LoVo (cell line): ENCODE measurements at places on chromosomes 4 and X.

DNA sequence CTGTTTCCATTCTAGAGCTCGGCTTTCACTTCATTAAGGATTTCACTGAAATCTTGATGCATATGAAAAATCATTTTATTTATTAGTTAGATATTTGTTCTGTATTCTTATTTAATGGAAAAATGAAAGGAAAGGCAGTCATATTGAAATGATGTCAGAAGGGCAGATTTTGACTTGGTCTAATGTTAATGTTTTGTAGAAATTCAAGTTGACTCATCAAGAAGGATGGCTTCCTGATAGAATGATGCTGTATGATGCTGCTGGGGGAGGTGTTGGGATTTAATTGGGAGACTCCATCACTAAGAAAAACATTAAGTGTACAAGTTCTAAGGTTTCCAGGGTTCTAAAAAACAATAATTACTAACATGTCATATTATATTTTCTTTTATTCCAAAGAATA lies 204.8 kb downstream of the PDGFC start:
- no peak for DNase-seq

- DNase-seq = no peak
Observed at GRCh38 chrX:18889346-18890048, 94.4 kb downstream of the PHKA2 start.

GRCh38 chr4:111717921-111718320 lies 427.3 kb upstream of the FAM241A start:
- DNase-seq = no peak

DNA sequence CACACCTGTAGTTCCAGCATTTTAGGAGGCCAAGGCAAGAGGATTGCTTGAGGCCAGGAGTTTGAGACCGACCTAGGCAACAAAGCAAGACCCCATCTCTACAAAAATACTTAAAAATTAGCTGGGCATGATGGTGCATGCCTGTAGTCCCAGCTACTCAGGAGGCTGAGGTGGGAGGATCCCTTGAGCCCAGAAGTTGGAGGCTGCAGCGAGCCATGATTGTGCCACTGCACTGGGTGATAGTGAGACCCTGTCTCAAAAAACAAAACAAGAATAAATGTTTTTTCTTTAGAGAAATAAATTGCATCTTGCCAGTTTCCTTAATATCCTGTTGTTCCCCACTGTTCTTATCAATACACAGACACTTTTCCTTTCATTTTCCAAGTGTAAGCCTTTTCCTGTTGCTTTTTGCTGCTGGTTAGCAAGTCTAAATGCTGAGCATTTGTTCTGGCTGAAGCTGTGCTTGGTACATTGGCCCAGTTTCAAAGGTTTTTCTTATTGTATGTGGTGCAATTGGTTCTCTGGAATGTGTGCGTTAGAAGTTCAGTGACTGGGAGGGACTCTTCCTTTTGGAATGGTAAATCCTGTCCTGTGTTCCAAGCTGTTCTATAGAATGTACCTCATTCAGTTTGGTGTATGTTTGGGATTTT lies 98.2 kb downstream of the AFF1 start:
- DNase-seq = no peak

GRCh38 chr4:76740192-76740591 lies 157.8 kb downstream of the SOWAHB start:
- no peak for DNase-seq

GRCh38 chrX:24341795-24342194 lies 18.6 kb upstream of the SUPT20HL1 start:
- DNase-seq = no peak

GRCh38 chr4:115293093-115293462 lies 179.7 kb upstream of the NDST4 start:
- DNase-seq = no peak

DNA sequence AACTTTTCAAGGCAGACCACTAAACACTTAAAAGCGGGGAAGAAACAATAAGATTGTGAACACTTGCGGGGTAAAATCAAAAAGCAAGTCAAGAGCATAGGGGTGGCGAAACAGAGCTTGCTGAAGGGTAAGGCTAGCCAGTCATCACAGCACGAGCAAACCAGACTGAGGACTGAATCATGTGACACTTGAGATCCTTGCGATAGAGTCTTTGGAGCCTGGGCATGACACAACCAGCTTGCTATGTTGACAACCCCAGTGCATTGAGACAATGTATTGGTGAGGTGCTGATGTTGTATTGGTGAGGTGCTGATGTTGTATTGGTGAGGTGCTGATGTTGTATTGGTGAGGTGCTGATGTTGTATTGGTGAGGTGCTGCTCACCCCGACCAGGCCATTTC lies 72.3 kb downstream of the SLIT2 start:
- DNase-seq = no peak

DNA sequence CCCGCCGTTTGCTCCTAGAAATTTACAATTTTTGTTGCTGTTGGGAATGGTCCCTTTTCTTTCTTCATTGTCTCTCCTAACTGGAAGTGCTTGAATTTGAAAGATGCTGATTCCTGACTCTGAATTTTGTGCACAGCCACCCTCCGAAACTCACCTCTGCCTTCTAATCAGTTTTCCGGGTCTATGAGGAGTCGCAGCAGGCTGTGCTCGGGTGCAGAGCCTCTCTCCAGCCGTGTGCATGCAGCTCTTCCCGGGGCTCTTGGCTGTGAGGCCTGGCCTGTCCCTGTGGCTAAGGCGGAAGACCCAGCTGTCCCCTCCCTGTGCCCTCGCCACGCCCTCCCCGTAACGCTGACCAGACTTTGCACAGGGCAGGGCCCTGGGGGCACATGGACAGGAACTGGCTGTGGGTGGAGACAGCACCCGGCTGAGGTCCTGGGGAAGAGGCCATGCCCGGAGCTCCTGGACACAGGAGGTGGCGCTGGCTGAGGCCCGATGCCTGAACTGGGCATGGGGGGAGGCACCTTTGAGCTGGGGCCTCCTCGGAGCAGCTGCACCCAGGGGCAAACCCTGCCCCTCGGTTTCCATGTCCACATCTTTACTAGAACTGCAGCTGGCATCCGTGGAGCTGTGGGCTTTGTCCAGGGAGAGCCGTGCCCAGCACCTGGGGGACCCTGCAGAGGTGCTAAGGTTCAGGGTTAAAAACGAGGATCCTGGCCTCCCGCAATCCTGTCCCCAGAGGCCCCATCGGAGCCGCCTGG lies 32.6 kb upstream of the SPON2 start:
- DNase-seq = no peak

DNA sequence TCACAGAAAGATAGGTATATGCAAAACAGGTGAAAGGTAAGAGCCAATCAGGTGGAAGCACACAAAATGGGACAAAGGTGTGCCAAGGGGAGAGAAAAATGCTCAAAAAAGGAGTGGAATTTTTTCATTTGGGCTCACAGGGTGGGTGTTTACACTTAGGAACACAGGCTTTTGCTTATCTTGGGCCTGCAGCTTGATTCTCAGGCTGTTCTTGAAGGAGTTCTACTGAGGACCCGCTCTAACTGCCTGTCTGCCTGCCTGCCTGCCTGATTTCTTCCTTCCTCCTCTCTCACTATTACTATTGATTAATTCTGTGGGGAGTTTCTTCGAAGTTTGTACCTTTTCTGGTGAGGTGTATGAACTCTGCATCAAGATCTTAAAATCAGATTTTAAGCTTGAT lies 120.3 kb upstream of the CTSO start:
- DNase-seq = no peak

DNA sequence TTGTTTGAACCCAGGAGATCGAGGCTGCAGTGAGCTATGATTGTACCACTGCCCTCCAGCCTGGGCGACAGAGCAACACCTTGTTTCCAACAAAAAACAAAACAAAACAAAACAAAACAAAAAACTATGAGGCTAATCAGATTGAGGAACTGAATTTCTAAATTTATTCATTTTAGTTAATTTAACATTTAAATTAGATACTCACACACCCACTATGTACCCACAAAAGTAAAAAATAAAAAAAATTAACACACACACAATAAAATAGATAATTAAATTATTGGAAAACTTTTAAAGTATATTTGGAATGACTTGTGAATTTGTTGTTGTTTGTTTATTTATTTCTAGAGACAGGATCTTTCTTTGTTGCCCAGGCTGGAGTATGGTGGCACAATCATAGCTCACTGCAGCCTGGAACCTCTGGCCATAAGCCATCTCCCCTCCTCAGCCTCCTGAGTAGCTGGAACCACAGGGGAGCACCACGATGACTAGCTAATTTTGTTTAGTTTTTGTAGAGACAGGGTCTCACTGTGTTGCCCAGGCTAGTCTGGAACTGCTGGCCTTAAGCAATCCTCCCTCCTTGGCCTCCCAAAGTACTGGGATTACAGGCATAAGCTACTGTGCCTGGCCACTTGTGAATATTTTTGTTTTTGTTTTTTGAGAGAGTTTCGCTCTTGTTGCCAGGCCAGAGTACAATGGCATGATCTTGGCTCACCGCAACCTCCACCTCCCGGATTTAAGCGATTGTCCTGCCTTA lies 9.8 kb upstream of the ZNF157 start:
- no peak for DNase-seq

DNA sequence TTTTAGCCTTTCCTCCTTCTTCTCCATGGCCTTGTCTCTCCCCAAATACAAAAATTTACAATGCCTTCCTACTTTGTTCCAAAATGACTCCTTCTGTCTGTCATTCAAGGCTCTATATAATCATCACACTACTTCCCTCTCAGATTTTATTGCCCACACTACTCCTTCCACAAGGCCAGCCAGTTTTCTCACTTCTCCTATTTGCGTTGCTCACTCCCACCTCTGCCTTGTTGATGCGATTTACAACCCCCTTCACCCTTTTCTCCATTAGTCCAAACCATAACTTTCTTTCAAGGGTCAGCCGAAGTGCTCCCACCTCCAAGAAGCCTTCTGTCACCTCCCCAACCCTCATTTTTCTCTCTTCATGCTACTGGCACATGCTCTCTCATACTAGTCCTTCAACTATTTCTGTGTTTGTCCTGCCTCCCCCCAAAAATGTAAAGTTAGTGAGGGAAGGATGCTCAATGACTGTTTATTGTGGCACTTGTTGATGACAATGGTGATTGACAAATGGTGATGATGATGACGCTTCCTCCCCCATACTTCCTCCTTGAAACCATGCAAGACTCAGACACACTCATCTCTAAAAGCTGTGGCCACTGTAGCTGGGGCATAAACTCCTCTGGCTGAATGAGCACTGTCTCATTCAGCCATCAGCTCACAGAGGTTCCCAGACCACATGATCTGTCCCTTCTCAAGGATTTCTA lies 2.7 kb upstream of the XKRX start:
- no peak for DNase-seq

- no peak for DNase-seq
Observed at GRCh38 chr4:19051831-19052230, 1030.3 kb upstream of the LCORL start.

- no peak for DNase-seq
Observed at GRCh38 chrX:78326401-78326800, 1.0 kb downstream of the CYSLTR1 start.

DNA sequence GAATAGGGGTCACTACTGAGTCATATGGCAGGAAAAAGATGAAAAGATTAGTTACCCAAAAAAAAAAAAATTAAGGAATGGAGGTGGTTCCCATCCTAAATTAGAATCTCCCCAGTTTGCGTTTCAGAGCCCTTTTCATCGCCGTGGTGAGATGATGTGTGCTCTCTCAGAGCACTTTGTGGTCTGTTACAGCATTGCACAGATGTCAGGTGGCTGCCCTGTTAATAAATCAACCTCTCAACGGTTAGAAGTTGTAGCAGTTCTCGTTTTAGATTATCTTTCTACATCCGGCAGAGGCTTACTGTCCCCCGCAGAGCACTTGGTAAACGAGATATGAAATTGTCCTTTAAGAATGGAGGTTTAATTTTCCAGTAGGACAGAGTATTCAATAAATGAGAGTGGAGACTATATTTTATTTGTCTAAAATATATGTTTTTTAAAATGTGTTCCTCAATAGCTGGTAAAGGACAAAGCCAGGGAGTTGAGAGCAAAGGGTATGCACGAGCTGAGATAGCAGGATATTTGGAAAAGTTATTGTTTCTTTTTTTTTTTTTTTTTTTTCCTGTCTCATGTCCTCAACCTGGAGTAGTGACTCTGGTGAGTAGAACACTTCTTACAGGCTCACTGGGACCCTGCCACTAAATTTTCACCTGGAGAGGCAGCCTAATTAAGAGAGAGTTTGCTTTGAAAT lies 26.9 kb downstream of the AFF1 start:
- DNase-seq = no peak

GRCh38 chr4:95428291-95429070 lies 120.3 kb downstream of the UNC5C start:
- no peak for DNase-seq

DNA sequence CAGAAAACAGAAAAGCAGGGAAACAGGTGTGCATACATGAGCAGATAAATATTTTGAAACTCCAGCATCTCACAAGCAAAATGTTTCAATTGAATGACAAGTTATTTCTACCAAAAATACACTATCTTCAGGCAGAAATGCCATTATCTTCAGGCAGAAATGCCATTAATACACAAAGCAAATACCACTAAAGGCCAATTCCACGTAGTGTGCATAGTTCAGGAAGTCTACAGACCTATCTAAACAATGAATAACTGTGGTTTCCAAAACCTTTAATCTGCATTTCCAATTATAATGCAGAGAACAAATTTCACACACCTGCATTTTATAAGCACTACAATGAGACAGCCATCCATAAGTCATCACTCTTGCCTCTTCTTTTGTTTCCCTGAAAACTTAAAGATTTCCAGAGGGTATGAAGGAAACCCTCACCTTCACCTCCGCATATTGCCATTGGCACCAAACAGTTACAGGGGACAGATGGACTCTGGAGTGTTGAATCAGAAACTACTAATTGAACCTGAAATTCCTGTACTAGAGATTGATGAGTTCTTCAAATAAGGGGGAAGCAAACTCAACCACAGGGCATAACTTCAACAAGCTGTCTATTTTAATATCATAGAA lies 179.0 kb downstream of the PDGFC start:
- no peak for DNase-seq

GRCh38 chr4:7150036-7150635 lies 42.2 kb upstream of the SORCS2 start:
- DNase-seq = no peak

- no peak for DNase-seq
Observed at GRCh38 chr4:7867191-7867590, 72.5 kb downstream of the AFAP1 start.
